ENCODE measurements at places on chromosomes 3 and 15.

DNA sequence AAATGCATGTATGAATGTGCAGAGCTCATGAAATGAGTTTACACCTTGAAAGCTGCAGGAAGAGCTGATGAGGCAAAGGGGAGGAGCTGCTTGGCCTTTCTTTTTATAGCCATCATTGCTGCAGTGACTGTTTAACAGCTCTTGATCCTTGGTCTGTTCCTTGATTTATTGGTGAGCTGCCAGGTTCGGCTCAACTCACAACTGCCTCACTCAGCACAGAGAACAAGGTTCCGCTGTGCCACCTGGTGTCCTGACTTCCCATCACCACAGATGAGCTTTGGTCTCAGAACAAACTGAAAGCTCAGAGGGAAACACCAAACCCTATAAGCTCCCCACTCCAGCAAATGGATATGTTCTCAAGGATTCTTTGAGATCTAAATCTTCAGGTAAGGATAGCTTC is 626.1 kb downstream of the MAGI1 start:
- DNase-seq = no peak

DNA sequence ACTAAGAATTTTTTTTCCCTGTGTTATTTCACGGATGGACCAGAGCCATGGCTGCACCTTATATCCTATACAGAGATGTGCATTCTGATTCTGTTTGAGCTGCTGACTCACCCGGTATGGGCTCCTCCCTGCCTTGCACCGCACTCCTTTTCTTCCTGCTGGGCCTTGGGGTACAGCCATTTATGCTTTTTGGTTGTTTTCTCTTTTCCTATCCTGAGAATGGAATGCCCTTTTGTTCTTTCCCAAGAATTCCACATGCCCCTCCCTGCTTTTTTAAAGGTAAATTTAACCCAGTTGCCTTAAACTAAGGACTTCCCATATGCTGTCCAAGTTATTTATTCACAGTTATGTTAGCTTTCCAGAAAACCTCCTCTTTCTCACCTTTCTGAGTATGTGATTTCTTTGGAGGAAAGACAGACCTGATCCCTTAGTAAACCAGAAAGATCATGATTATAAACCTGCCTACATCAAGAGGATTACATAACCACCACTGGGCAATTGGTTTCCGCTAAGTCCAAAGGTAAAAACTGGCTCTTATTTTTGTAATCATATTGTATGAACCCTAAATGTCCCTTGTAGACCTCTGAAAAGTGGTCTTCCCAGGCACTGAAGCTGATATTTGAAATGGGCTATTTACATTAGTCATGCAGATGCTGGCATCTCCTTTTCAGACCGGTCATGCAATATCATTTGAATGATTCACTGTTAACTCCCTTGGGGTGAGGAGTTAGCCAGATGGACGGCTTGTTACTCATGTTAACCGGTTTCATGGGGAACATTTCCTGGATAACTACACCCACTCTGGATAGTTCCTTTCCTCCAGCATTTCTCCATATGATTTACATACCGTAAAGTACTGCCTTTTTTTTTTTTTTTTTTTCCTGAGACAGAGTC is 45.5 kb downstream of the TMOD3 start:
- DNase-seq = no peak

DNA sequence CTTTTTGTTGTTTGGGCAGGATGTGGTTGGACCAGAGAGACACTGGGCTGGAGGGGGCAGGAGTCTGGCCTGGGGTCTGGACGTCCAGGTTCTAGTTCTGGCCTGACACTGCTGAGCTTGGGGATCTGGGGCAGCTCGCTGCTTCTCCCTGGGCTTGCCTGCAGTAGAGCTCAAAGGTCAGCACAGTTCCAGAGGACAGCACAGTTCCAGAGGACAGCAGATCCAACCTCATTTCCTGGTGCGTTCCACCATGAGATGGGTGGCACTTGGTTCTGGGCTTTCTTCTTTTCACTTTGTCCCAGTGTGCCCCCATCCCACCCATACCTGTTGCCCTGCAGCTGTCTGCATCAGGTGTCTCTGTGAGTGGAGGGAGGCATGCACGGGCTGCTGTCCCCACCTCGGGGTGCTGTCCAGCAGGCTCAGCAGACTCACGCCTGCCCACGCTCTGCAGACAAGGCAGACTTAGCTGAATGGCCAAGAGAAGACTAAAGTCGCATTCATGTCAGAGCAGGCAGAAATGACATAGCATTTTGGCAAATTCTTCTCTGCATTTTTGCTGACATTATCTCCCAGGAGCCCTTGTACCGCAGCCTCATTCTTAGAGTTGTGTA is 16.7 kb downstream of the CACNA2D3 start:
- DNase-seq = no peak

DNA sequence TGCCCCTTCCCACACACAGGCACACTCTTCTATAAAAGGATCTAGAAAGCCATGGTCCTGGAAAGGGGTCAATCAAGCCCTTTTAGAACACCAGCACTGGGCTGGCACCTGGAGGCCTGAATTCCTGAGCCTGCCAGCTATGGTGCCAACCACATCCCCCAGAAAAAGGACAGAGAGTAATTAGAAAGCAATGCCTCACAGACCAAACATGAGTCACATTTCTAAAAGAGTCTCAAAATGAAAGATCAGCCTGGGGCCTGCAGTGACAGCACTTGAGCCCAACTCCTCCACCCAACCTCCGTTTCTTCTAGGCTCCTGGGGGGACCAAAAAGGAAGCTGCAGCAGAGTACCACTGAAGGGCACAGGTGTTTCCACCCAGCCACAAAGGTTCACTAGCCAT is 14.1 kb downstream of the MYLK start:
- no peak for DNase-seq

GRCh38 chr3:11913316-11913715 is 66.6 kb upstream of the TAMM41 start:
- DNase-seq = no peak

- DNase-seq = peak; percentile 40
These were observed 52.2 kb downstream of the TP53BP1 start for GRCh38 chr15:43440721-43441281.

- no peak for DNase-seq
These were observed 90.4 kb downstream of the ISL2 start for GRCh38 chr15:76426941-76427340.

- no peak for DNase-seq
These were observed 9.3 kb upstream of the GOLGB1 start for GRCh38 chr3:121758727-121759450.

- no peak for DNase-seq
These were observed 61.6 kb downstream of the GJD2 start for GRCh38 chr15:34693053-34693744.

- DNase-seq = no peak
These were observed 272.5 kb downstream of the TBC1D5 start for GRCh38 chr3:17469954-17470353.

- DNase-seq = no peak
These were observed 80.1 kb upstream of the TRIM42 start for GRCh38 chr3:140597792-140598191.

- DNase-seq = no peak
These were observed 237.4 kb downstream of the TLE3 start for GRCh38 chr15:69860321-69860720.

DNA sequence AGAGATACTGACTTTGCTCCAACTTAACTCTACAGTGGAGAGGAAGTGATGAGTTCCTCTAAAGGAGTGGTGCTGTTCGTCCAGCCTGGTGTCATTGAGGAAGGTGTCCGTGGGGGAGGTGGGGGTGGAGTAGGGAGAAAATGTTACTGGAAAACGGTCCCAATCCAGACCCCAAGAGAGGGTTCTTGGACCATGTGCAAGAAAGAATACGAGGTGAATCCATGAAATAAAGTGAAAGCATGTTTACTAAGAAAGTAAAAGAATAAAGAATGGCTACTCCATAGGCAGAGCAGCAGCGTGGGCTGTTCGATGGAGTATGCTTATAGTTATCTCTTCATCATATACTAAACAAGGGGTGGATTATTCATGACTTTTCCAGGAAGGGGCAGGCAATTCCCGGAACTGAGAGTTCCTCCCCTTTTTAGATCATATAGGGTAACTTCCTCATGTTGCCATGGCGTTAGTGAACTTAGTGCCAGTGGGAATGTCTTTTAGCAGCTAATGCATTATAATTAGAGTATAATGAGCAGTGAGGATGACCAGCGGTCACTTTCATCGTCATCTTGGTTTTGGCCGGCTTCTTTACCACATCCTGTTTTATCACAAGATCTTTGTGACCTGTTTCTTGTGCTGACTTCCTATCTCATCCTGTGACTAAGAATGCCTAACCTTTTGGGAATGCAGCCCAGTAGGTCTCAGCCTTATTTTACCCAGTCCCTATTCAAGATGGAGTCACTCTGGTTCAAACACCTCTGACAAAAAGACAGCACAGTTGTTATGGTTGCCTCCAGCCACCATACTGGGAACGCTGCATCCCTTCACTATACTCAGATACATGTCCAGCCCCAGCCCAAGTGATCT is 38.6 kb downstream of the CLEC3B start:
- DNase-seq = no peak

DNA sequence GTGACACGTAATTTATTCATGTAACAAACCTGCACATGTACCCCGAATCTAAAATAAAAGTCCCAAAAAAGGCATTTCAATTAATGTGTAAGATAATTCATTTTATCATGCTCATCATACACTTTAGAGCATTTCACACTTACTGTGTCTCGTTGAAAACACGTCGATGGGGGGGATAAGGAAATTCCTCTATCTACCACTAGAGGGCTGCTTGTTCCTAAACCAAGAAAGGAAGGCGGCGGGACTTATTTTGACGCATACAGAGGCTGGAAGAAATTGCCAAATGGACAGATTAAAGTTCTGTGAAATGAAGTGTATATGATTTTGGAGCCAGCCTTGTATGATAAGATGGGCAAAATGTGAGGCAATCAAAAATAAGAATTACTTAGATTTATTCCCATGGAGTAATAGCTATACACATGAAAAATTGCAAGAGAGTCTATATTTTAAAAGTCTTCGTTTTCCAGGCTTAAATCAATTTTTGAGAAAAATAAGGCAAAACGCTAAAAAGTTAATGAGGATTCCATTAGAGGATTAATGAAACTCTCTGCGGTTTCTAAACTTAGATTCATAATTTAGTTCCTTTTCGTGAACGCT is 346.8 kb downstream of the CNTN3 start:
- peak; percentile 51 for DNase-seq

- DNase-seq = peak; percentile 72
These were observed 9.6 kb upstream of the SST start for GRCh38 chr3:187679638-187680396.

DNA sequence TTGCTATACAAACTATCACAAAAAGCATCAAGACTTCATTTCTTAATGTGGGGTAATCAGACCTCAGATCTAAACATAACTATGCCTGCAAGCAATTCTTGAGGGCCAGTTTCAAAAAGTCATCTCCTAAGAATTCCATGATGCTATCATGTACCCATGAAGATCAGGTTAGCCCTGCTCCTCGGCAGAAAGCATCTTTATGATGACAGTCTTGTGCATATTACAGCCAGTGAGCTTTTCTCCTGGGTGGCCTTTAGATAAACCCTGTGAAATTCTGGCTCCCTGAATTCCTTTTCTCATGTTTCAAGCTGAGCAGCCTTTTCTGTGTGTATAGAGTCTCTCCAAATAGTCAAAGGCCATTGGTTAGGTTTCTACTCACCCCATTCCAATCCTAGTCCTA is 201.9 kb upstream of the MCTP2 start:
- no peak for DNase-seq

GRCh38 chr3:38311476-38311875 is 29.4 kb downstream of the SLC22A14 start:
- no peak for DNase-seq

DNA sequence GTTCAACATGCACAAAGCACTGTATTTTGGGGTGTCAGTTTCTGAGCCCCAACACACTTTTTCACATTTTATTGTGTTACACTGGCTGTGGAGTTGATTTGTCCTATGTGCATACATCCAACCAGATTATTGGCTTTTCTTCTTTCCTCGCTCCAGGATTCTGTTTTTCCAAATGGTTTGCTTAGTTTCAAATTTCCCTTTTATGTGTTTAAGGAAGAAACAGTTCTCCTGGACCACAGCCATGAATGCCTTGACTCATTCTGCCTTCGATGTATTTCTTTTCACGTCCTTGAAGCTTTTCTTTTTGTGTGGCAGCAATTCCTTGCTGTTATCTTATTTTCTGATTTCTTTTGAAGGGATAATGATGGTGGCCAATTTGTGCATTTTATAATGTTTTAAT is 53.8 kb downstream of the CACNA2D3 start:
- DNase-seq = no peak

- DNase-seq = peak; percentile 7
These were observed 40.4 kb downstream of the PRR23E start for GRCh38 chr3:127233371-127233770.

DNA sequence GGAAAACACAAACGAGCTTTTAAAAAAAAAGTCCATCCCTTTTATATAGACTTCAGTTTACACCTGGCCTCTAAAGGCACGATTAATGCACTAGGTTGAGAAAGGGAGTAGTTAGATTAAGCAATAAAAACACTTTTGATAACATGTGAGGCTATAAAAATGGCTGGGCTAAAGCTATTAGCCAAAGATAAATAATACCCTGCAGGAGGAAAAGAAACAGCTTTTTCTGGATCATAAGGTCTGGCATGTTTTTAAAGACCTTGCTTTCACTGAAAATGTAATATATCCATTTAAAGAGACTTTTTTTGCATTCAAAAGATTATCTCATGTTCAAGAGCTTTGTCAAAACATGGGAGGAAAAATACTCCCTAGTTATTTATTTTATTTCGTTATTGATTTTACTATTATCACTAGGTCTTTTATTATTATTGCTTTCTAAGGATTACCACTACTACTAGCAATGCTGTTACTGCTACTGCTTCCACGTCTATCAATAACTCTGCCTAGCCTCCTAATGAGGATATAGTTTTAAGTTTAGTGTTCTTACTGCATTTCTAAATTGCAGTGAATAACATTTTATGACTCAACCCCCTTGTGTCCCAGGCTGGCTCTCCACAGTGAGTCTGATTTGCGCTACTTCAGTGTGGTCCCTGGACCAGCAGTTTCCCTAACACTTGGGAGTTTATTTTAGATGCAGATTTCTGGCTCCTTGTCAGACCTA is 93.4 kb downstream of the THRB start:
- DNase-seq = no peak

DNA sequence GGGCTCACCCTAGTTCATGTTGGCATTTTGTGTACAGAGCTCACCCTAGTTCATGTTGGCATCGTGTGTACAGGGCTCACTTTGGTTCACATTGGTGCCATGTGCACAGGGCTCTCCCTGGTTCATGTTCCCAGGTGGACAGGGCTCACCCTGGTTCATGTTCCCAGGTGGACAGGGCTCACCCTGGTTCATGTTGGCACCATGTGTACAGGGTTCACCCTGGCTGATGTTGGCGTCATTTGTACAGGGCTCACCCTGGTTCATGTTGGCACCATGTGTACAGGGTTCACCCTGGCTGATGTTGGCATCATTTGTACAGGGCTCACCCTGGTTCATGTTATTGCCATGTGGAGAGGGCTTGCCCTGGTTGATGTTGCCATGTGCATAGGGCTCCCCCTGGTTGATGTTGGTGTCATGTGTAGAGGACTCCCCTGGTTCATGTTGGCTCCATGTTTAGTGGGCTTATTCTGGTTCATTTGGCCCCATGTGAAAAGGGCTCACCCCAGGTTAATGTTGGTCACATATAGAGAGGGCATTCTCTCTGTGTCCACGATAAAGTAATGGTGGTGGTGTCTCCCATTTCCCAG is 31.7 kb upstream of the NR2C2 start:
- DNase-seq = peak; percentile 8

- no peak for DNase-seq
These were observed 49.2 kb downstream of the NEK10 start for GRCh38 chr3:27319847-27320526.
